Astrocyte (in vitro differentiated cells and primary cell): ENCODE measurements at places on chromosomes 1 and 21.

GRCh38 chr1:153962088-153963029 is 978 bp downstream of the SLC39A1 start:
- DNase-seq = no peak

- no peak for DNase-seq
These were observed 25.2 kb downstream of the RUNX3 start for GRCh38 chr1:24904731-24905354.

- DNase-seq = no peak
These were observed 36.7 kb downstream of the ZNF695 start for GRCh38 chr1:246971090-246971721.

GRCh38 chr1:154478639-154479038 is 23.4 kb upstream of the TDRD10 start:
- no peak for DNase-seq
